NCI-H460 (cell line): ENCODE measurements at places on chromosomes 4 and X. TPM values are rescaled to one million over a fixed set of nuclear protein-coding genes. Genes with fewer than 3 reads are reported as not detected.

MAOB gene
- not detected in 2 replicates for total RNA-seq

CFP gene
- 0.10 TPM in 1 of 2 replicates, not detected in the other for total RNA-seq

GRIA3 gene
- not detected in 2 replicates for total RNA-seq

TCEANC gene
- total RNA-seq, result 2.9 and 3.5 TPM in 2 replicates

TNMD gene
- total RNA-seq, result not detected in 2 replicates

AADAT gene
- total RNA-seq, result 10.7 and 14.5 TPM in 2 replicates

CACNA1F gene
- 0.05 TPM in 1 of 2 replicates, not detected in the other for total RNA-seq

XAGE2 gene
- not detected in 2 replicates for total RNA-seq

FRMD7 gene
- not detected in 2 replicates for total RNA-seq
